CD4-positive, alpha-beta T cell treated with Interleukin-4 for 1 hour (primary cell): ENCODE measurements at places on chromosomes 2 and 18.

- DNase-seq: no peak
These were observed 19.3 kb downstream of the CTAGE1 start for GRCh38 chr18:22398464-22398863.

GRCh38 chr2:3241971-3242746 is 135.5 kb downstream of the EIPR1 start:
- DNase-seq: no peak

DNA sequence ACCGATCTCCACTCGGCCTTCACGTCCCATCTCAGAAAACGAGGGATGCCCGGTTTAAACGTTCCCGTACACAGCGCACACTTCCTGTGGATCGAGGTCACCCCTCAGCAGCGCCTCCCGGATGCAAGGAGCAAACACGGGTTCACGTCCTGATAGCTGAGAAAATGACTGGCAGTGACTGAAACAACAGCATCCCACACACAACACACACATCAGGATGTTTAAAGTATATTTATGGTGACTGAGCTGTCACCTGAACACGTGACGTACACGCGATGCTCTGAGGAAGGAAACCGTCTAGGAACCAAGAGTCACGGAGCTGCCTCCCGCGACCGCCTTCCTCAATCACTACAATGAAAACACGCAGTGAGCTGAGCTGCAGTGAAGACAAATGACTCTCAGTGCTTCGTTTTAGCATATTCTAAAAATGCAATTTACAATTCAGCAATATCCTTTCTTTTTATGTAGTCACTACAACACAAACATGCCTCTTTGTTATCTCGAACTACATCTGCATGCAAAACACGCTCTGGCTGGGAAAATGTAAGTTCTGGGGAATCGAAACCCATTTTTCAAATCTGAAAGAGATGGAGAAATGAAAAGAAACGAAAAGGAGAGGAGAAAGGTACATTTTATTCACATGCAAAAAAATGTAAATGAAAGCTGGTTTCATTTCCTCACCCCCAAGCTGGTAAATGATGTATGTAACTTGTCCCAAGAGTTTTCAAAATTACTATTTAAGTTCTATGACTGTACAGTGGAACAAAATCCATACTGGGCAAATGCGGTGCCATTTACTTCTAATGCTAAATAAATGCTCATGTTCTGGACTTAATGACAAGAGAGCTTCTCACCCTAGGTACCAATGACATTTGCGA is 19.8 kb downstream of the HDAC4 start:
- peak; percentile 82 for DNase-seq

DNA sequence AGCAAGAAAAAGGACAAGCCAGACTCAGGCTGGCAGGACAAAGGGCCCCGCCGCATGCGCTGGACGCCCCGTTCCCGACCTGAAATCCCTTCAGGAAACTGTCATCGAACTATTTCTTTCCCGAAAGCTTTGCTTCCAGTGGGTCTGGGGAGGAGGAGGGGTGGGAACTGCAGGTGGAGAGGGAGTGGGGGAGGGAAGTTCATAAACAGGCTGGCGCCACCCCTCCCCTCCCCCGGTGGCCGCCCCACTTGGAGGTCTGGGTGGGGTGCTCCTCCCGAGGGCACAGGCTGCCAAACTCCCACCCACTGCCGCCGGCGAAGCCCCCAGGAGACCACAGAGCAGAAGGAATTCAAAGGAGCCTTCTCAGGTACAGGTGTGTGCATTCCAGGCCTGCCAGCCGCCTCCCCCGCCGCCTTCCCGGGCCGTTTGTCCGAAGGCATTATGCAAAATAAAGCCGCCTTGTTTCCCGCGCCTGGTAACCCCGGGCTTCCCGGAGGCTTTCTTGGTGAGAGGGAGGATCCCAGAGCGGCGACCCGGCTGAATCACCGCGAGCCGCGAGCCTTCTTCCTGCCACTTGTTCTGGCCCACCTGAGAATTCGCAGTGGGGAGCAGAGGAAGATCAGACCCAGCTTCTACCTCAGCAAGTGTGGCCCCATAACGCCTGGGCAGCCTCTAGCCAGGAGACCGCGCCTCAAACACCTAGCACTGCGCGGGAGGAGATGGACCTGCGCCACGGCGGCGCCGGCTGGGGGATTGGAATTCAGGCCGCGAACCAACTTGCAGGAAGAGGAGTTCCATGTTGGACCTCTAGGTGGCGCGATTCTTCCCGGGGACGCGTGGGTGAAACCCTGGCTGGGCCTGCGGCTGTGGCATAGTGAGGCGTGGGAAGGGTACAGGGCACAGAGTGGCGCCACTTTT is 101.9 kb downstream of the FOXI3 start:
- peak; percentile 69 for DNase-seq

- DNase-seq: peak; percentile 6
These were observed 14.9 kb downstream of the TYW5 start for GRCh38 chr2:199940373-199940772.

- no peak for DNase-seq
These were observed 630.6 kb upstream of the ZNF804A start for GRCh38 chr2:183967756-183968155.
